ENCODE measurements at places on chromosomes 3 and 15.

GRCh38 chr3:71315431-71315830 is 268.1 kb downstream of the FOXP1 start:
- no peak for DNase-seq

GRCh38 chr15:35871812-35872211 is 325.8 kb upstream of the DPH6 start:
- DNase-seq: no peak

GRCh38 chr3:52532517-52532837 is 1.2 kb downstream of the NT5DC2 start:
- peak; percentile 64 for DNase-seq

DNA sequence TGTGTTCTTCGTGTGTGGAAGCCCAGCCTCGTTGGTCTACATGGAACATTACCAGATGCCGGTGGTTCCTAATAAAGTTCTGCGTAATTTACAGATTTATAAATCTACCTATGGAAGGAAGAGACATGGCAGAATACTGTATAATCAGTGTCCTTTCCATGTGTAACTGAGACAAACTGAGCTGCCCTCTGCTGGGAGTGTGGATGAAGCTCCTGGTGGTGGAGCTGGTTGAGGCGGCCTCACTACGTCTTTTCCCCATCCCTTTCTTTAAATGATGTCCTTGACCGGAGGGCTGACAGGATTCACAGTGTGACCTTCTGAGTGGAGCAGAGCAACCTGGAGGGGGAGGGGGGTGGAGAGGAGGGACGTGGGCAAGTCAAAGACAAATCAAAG is 267.0 kb upstream of the CHRM5 start:
- DNase-seq: no peak

- no peak for DNase-seq
These were observed 426.4 kb upstream of the RGMA start for GRCh38 chr15:93515256-93516051.

DNA sequence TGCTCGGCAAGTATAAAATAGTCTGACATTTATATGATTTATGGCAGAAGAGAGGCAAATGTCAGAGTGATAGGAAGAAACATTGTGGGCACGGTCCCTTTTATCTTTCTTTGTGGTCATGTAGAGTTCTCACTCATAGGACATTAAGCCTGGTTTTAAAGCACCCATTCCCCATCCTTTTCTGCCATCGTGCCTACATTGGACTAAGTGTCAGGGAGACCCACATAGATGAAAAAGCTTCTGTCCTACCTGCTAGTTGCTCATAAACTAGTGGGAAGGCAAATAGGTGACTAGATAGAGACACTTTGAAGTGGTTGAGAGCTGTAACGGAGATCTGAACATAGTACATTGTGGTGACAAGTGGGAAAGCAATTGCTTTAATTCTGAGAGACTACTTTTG is 155.7 kb downstream of the B3GALNT1 start:
- DNase-seq: no peak

GRCh38 chr15:72783004-72783639 is 436 bp downstream of the ADPGK start:
- DNase-seq: peak; percentile 28

- DNase-seq: peak; percentile 23
These were observed 67.9 kb upstream of the MITF start for GRCh38 chr3:69671082-69671952.

DNA sequence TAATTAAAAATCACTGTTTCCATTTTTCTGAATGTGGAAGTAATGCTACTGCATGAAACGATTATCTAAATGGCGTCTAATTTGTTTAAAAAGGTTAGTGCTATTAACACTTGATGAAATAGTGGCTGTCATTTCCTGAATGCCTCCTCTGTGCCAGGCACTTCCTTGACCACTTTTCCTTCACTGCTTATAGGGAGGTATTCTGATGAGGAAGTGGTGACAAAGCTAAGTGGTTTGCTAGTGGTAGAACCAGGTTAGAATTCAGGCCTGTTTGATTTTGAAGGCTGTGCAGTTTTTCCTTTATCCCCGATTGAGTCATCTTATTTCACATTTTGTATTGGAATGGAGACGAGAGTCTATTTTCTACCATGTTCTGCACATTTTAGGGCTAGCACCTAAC is 119.0 kb downstream of the USP13 start:
- DNase-seq: no peak

DNA sequence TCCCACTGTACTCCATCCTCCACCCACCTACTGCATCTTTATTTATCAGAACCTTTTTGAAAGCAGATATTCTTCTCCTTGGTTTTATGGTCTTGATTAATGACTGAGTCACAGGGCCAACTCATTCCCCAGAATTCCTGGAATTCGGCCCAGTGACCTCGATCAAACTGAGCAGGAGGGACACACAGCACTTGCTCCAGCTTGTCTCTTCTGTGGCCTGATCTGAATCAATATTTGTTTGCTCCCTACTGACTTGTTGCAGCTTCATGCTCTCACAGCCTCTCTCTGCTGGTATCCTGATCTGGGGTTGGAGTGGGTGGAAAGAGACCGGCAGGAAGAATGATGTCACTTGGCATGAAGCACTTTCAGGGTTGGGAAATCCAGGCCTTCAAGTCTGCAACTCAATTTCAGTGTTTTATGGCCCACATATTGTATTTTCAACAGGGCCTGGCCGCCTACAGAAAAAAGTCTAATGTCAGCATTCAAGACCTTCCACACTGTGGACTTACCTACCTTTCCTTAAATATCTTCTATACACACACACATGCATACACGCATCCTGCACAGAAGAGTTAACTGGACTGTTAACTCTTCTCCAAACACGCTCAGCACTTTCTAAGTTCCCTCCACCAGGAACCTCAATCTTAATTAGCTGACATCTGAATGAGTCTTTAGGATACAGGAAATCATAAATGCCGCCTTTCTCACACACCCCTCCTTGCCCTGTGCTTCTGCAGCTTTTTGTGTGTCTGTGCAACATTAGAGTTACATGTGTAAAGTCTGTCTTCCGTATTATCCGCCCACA is 4.6 kb downstream of the ANXA2 start:
- DNase-seq: no peak

GRCh38 chr15:64770626-64771025 is 4.8 kb downstream of the RBPMS2 start:
- no peak for DNase-seq

GRCh38 chr15:62997441-62997840 is 45.1 kb upstream of the TPM1 start:
- DNase-seq: no peak

DNA sequence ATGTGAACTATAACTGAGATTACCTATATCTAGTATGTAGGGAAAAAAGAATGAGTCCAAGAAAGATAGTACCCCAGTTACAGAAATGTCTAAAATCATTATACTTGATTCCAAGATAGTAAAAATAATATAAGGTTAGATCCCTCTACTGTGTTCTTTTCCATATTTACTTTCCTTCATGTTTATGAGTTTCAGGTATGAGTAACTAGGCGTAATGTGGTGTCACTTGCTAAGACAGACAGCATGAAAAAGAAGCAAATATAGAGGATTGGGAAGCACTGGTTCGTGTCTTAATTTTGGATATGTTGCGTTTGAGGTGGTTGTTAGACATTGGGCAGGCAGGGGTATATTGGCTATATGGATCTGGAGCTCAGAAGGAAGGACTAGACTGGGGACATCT is 168.1 kb upstream of the PFN2 start:
- no peak for DNase-seq

DNA sequence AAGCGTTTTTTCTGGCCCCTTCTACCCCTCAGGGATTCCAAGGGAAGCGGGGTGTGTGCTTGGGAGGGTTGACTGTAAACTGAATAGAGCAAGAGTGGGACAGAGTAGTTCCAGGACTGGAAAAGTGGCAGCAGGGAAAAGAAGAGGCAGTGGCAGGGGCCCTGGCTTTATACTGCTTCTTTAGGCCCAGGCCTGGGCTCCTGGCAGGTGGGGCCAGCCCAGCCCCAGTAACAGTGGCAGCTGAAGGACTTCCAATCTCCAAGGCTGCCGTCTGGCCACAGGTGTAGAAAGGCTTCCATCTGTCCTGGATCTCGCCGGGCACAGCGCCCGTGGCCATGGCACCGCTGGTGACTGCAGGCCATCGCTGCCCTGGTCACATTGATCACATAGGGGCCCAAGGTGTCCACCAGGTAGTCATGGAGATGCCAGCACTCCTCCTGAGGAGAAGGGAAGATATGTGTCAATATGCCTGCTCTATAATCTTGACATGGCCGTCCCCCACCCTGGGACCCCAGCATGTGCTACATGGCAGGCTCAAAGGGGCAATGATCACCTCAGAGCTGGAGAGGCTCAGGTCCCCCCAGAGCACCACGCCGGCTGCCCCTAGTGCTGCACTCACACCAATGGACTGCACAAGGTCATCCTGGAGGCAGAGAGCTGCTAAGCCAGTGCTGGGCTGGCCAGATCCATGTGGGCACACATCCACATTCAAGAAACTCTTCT is 1.0 kb upstream of the IFRD2 start:
- DNase-seq: no peak

GRCh38 chr3:46488735-46489361 is 8.9 kb upstream of the RTP3 start:
- DNase-seq: peak; percentile 97

DNA sequence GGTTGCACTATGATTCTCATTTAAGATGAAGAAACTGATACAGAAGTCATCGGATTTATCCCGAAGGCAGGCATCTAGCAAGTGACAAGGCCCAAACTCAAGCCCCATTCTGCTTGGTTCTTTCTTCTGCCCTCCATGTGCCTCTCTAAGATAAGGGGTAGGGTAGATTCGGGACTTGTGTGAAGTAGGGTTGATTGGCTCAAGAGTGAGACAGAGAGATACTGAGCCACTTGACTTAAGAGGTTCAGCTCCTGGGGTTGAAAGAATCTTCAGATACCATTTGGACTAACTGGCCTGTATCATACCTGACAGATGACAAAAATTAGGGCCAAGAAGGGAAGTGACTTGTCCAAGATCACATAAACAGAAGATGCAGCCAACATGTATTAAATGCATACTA is 891 bp downstream of the RFT1 start:
- DNase-seq: no peak

- no peak for DNase-seq
These were observed 691 bp upstream of the FSIP1 start for GRCh38 chr15:39783244-39783820.

GRCh38 chr3:39879581-39879980 is 70.2 kb downstream of the MYRIP start:
- no peak for DNase-seq

GRCh38 chr3:170594528-170594927 is 8.7 kb upstream of the SLC7A14 start:
- DNase-seq: no peak

All from GM19239 (cell line).